ENCODE measurements at places on chromosomes 3 and 15.

- DNase-seq, result no peak
Observed at GRCh38 chr15:40412095-40412759, 6.6 kb downstream of the IVD start.

- DNase-seq, result no peak
Observed at GRCh38 chr3:112149136-112149535, 16.1 kb upstream of the GCSAM start.

- no peak for DNase-seq
Observed at GRCh38 chr3:33001889-33002288, 50.4 kb downstream of the CCR4 start.

- no peak for DNase-seq
Observed at GRCh38 chr15:56752986-56753385, 19.7 kb upstream of the ZNF280D start.

DNA sequence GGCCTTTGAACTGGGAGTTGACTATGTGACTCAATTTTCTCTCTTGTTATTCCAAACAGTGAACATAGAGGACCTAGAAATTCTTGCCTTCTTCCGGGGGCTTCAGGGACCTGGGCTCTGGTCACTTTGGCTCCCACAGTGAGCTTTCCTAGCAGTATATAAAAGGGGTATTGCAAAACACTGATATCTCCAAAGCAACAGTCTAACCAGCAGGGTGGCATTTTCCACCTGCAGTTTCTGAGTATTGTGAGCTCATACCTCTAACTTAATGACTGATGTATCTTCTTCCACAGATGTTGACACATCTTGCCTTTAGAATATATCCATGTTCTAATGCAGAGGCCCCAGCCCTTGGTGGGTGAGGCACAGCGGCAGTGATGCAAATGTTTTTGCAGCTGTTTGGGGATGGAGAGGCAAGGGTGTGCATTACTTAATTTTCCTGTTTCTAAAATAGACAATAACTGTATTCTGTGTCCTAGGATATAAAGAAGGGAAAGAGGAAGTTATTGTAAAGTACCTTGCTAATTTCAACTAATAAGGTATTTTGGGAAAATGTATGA, 45.7 kb upstream of the ADGRG7 start:
- no peak for DNase-seq

DNA sequence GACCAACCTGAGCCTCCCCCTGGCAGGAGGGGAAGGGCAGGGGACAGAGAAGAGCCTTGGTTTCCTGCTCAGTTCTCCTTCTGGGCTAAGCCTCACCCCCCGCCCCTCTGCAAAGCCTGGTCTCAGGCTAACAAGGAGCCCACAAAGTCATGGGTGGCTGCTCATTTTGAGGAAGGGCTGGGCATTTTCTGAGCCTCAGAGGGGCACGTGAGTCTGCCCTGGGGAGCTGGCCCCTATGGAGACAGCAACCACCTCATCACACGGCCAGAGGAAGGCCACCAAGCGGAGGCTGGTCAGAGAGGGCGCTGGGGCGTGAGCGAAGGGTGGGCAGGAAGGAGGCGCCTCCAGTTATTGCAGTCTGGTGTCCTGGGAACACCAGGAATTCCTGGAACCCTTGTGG, 18.7 kb downstream of the ABTB1 start:
- DNase-seq, result no peak

DNA sequence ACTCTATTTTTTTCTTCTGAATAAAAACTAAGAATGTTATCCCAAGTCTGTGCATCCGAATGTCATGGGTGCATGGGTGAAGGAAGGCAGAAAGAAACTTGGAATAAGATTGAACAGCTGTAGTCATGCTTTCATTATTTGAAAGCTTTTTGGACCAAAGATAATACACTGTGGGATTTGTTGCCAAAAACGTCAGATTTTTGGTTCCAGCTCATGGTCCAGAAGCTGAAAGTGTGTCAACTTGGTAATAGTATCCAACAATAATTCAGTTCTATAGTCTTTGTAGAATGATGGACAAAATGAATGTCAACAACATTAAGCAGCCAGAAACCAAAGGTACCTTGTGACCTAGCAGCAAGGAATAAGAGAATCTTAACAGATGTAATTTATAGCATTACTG, 327.9 kb upstream of the ADAMTS9 start:
- no peak for DNase-seq

DNA sequence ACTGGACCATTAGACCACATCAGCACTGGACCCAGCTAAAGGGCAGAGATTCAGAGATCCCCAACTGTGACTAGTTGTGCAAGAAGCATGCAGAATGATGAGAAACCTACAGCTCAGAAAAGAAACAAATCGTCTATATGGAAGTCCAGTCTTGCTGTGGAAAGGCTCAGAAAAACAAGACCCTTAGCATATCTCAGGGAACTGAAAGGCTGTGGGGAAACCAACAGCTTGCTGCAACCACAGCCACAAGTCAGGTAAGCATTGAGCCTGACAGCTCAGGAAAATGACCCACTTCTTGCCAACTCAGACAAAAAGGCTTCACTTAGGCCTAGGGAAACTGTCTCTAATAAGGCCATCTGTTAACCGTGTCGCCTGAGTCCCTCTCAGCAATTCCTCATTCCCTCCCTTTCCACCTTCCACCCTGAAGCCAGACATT, 145.6 kb downstream of the LSAMP start:
- no peak for DNase-seq

GRCh38 chr3:143531101-143531500, 317.2 kb downstream of the SLC9A9 start:
- DNase-seq, result no peak

DNA sequence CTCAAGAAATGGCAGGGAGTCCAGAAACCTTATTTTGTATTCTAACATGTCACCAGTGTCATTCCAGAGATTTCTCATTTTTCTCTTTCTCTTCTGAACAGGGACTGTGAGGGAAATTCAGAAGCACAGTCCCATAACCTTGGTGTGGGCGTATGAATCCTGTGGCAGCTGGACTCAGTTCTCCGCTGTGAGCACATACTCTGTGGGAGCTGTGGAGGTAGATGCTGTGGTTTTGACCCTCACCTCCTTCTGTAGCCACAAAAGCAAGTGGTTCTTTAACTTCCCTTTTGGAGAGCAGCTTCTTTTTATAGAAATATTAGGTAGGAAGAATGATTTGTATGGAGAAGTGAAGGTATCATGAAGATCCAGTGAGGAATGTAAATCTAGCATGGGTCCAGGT, 13.4 kb downstream of the TMEM207 start:
- DNase-seq, result no peak

DNA sequence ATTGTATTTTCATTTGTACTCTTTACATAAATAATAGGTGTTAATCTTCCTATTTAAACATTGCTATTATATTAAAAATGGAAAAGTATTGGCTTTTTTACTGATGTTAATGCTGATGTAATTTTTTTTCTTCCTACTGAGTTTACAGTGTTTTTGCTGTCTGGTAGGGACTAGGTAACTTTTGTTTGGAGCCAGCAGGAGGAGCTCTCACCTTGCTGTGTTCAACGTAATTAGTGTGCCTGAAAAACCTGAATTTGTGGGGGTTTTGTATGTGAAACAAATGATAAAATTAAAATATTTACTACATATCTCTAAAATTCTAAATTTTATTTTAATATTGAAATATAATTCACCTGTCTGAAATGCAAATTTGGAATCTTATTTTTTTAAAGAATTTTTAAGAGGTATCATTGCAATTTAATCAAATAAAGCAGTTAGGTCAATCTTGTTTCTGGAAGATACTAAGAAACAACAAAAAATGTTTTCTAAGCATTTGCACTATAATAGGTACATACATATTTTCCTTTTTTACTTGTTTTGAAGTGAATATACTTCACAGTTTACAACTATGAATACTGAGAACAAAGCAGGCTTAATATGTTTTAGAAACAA, 48.8 kb downstream of the EPHA6 start:
- DNase-seq, result peak; percentile 31

DNA sequence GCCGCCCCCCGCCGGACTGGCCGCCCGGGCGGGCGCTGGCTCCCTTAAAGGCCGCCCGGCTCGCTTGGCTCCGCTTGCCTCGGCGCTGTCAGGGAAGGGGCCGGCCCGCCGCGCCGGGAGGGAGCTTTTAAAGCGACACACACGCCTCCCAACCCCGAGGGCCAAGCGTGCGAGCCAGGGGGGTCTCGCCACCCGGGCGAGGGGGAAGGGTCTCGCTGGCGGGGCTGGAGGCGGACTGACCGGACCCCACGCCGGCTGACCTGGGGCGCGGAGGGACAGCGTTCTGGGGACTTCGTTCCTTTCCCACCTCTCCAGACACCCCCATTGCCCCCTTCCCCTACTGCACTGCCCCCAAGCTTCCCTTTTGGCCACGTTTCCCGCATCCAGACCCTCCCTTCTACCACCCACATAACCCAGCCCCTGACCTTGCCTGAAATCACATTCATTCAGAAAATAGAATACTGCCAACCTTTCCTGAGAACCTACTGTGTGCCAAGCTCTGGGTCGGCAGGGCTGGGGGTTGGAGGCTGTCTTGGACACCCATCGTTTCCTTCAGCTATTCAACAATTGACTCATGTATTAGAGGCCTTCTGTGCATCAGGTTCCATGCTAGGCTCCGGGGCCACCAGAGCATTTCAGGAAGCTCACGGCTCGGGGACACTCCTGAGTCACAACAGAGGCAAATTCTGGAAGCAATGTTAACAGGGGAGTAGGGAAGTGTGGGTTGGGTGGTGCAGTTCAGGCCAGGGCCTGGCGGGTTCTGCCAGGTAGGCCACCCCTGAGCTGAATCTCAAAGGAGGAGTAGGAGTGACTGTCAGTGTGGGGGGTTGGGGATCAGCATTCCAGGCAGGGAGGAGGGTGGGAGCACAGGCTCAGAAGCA, at the start of gene INSYN1:
INSYN1 (minus strand) TSS at position 102 of the 881 bp plus-strand sequence. CDS start 2,221 bp downstream, outside the sequence.
- DNase-seq, result peak; percentile 50

DNA sequence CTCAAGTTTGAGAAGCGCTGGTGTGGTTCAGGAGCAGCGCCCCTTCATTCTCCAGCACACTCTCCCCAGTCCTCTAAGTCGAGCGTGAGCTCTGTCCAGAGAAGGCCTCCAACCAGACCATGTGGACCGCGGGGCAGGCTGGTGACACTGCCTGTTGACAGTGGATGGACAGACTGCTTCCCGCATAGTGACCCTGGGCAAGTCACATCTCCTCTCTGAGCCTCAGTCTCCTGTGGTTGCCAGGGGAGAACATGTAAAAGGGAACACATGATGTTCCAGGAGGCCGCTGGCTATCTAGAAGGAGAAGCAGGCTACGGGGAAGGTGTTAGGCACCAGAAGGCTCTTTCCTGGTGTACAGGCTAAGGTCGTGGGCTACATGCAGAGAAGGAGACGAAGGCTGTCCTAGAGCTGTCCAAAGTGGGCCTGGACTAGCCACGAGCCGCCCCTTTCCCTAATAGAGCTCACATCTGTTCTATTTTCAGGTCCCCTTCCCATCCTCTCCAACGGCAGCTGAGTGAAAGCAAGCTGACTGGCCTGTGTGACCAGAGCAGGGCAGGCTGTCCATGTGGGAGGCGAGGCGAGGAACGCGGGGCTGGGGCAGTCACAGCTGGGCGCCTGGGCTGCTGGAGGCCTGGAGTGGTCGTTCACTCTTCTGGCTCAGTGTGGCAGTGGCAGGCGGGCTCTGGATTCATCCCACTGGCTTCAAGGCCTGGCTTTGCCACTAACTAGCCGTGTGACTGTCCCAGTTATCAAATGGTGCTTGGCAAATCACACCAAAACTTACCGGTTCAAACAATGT, 11.1 kb downstream of the ISG20 start:
- no peak for DNase-seq

DNA sequence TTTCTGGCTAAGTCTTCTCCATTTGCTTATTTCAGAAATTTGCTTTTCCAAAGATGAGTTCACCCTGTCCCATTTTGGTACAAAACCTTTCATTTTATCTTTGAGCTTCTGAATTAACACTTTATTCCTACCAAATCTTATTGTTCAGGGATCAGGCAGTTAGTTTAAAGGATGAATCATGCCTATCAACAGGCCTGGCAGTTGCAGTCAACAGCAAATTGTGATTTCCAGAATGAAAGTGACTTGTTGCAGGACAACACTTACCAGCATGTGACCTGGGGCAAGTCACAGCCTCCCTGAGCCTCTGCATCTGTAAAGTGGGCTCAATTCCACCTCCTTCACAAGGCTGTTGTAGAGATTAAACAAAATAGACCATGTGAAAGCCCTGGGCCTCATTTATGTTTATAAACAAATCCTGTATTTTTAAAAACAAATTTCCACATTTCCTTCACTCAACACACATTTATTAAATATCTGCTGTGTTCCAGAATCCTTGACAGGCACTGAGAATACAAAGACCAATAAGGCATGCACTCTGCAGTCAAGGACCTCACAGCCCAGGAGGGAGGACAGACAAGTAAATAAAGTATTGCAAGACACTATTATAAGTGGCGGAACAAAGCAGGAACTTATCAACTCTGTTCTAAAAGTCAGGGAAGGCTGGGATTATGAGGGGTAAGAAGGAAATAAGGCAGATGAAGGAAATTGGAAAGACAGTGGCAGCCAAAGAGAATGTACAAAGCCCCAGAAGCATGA, 359.1 kb upstream of the IL12A start:
- no peak for DNase-seq

GRCh38 chr15:56765251-56765650, 31.9 kb upstream of the ZNF280D start:
- DNase-seq, result peak; percentile 80

- peak; percentile 98 for DNase-seq
Observed at GRCh38 chr3:177835008-177835407, 637.7 kb upstream of the TBL1XR1 start.

GRCh38 chr15:100495861-100496260, 32.9 kb downstream of the CERS3 start:
- DNase-seq, result no peak

DNA sequence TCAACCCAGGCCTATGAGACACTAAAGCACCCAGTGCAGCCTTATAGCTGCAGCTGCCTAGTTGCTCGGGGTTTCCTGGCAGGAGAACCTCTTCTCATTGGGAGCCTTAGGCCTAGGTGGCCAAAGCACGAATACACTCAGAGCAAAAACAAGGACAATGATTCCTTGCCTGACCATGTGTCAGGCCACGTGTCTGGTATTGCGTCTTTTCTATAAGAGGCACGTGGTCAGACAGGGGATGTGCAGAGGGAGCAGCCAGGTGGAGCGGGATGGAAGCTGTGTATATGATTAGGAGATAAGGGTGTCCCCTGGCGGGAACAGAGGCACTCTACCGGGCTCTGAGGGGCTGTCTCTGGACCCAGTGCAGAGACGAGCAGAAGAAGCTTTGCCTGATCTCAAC, 26.4 kb downstream of the SLC22A14 start:
- DNase-seq, result no peak

DNA sequence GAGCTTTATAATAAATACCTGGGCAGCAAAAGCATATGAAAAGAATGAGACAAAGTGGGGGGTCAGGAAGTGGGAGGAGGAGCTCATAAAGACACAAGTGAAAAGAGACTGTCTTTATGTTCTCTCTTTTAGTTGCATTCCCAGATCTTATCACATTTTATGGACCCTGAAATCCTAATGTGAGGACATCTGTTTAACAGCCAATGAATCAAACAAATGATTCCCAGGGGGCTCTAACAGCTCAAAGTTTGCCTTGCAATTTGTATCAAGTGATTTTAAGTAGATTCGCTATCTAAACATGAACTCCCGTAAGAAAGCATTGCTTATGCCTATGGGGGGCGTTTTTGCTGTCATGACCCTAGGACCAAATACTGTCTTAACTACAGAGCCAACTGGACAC, 332.3 kb upstream of the CNTN4 start:
- DNase-seq, result no peak
